ENCODE measurements at places on chromosomes 5 and 9. TPM values are rescaled to one million over a fixed set of nuclear protein-coding genes. Genes with fewer than 3 reads are reported as not detected.

- no peak for DNase-seq
These were observed 16.3 kb downstream of the TCERG1 start for GRCh38 chr5:146463446-146463845.

TAF11L10 gene
- total RNA-seq: not detected

GRCh38 chr5:68267066-68267465 lies 51.5 kb downstream of the PIK3R1 start:
- DNase-seq: no peak

DNA sequence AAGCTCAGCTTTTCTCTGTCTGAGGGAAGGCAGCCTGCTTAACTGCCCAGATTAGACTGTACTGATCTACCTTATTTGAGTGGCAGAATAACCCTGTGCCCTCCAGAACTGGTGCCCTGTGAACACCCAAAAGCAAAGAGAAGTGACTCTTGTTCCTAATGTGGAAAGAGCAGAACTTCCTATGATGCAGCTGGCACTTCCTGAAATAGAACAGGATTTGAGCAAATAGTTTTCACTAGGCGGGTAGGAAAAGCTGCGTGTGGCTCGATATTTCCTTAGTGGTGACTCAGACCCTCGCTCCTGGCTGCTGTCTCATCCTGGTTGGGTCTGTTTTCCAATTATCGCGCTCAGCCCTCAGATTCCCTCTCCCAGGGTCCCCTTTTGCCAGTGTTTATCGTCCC lies 89.9 kb downstream of the SH3TC2 start:
- no peak for DNase-seq

DNA sequence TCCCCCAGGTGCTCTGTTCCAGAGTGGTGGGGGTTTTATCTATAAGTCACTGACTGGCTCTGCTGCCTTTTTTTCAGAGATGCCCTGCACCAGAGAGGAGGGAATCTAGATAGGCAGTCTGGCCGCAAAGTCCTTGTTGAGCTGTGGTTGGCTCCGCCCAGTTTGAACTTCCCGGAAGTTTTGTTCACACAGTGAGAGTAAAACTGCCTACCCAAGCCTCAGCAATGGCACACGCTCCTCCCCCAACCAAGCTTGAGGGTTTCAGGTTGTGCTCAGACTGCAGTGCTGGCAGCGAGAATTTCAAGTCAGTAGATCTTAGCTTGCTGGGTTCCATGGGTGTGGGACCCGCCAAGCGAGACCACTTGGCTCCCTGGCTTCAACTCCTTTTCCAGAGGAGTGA lies 1428.6 kb downstream of the MAT2B start:
- DNase-seq: no peak

DNA sequence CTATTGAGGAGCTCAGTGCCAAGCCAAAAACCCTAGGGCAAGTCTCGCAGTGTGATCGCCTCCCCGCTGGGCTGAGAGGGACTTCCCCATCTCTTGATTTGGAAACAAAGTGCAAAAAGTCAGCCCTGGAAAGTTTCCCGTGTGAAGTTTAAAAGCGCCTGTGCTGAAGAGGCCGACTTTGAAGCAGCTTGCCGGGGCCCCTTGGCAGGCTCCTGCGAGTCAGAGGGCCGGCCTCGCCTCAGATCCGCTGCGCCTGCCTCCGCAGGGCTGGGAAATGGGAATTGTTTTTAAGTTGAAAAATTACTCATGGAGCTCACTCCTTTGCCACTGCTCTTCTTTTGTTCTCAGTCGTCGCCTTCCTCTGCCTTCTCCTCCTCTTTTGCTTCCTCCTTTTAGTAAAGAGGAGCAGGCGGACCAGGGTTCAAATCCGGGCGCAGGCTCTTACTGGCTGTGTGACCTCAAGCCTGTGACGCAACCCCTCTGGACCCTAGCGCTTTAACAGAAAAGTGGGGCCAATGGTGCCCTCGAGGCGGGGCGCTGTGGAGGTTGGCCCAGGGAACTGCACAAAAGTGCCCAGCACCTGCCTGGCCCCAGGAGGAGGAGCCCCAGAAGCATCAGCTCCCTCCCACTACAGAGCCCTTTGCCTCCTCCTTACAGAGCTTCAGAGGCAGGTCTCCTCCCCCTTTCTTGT lies 14.7 kb upstream of the LHX2 start:
- DNase-seq: no peak

CD72 gene
- total RNA-seq: 1.7 TPM

SOHLH1 gene
- total RNA-seq: not detected

GRCh38 chr9:127211983-127212382 lies 52.6 kb upstream of the GARNL3 start:
- no peak for DNase-seq

DNA sequence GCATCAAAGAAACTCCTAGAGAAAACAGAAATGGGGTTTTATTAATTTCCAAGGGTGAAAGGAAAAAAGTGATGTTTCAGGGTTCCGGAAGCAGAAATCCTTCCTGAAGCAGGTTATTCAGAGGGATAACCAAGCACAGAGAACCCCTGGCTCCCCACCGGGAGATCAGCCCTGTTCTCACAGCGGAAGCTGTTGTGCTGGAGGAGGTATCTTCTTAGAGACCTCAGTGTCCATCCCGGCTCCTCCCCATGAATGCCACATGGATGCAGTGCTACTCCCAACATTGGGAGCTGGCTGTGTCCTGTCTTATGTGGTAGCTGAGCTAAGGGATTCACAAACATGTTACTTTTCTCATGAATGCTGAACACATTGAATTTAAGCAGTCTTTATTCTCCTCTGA lies 80.9 kb upstream of the IRX2 start:
- DNase-seq: no peak

HACD4 gene
- total RNA-seq: 0.46 TPM

GRCh38 chr5:172427202-172427601 lies 27.1 kb downstream of the SH3PXD2B start:
- DNase-seq: no peak

TICAM2 gene
- total RNA-seq: 0.55 TPM

Measured in kidney epithelial cell (primary cell).